ENCODE measurements at places on chromosomes 5 and 9.

GRCh38 chr5:161009194-161009593, 157.2 kb upstream of the ATP10B start:
- no peak for DNase-seq

DNA sequence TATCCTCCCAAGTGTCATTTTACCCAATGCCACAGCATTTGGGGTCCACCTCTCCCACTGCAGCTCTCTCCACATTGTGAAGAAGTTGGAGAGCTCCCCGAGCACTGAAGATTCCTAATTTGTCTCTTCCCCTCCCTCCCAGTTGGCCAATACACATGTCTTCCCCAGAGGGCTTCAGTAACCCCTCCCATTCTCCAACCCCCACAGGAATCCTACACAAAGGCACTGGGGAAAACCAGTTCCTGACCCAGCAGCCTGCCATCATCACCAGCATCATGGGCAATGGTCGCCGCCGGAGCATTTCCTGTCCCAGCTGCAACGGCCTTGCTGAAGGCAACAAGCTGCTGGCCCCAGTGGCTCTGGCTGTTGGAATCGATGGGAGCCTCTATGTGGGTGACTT, 87.3 kb upstream of the WWC1 start:
- DNase-seq, result no peak

DNA sequence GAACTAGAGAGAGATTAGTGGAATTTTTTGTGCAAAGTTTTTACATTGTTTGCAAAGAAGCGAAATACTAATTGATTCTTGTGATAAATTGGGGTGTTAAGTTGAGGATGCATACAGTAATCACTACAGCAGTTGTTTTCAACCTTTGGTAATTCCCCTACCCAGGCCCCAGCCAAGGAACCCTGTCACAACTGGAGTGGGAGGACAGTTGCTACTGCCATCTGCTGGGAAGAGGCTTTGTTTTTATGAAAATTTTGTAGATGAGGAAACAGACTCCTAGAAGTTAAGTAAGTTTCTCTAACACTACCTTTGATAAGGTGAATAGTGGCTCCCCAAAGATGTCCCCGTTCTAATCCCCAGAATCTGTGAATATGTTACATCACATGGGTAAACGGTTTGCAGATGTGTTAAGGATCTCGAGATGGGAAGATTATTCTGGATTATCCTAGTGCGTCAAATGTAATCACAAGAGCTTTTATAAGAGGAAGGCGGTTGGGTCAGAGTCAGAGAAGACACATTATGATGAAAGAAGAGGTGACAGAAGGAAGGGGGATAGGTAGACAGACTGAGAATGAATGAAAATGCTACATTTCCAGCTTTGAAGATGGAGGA, 34.0 kb upstream of the PPP1R2B start:
- peak; percentile 11 for DNase-seq

DNA sequence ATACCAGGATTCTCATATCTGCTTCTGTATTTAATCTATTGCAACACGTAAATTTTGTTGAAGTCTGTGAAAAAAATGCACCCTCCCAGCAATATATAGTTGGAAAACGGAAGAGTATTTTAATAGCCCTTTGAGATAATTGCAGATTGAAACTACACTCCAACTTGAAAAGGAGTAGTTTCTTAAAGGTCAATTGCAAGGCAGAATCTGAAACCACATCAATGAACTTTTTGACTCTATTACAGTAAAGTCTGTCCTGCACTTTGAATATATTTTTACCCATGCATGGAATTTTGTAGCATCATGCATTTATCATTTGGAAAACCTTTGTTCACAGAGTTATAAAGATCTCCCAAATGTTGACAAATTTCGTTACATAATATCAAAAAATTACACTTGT, 311.6 kb upstream of the NREP start:
- DNase-seq, result no peak

GRCh38 chr5:22611327-22611726, 241.8 kb downstream of the CDH12 start:
- DNase-seq, result no peak

- DNase-seq, result no peak
Observed at GRCh38 chr5:69000216-69000919, 93.4 kb upstream of the SLC30A5 start.

- no peak for DNase-seq
Observed at GRCh38 chr5:8418049-8418426, 549.1 kb downstream of the MTRR start.

- no peak for DNase-seq
Observed at GRCh38 chr9:90988318-90988717, 186.7 kb downstream of the SYK start.

DNA sequence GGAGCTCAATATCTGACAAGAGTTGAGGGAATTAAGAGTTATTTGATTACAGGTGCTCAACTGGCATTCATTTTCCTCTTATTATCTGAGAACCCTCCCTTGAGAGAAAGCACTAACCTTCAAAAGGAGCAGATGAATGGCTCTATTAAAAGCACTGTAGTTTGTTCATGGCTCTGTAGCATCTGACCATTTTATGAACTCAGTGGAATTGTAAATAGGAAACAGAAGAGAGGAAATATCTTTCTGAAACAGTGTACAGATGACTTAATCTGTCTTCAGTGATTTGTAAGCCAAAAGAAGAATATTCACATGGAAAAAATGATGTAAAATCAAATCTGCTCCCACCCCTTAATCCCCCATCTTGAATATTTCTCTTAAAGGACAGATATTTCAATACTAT, 810.4 kb upstream of the GRAMD2B start:
- no peak for DNase-seq

DNA sequence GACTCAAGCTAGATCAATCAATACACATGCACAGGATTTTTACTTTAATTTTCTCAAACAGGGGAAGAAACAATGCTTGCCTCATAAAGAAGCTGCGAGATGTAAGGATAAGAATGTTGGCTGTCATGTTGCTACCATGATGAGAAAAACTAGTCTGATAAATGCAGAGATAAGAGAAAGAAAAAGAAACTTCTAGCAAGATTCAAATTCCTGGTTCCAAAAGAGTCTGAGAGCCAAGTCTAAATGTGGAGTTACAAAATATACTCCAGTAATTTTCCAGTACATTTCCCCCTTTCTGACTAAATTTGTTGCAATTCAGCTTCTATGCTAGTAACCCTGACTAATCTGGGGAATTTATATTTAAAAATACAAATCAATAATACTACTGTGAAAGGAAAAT, 10.4 kb upstream of the ANXA1 start:
- DNase-seq, result no peak

GRCh38 chr5:28014779-28015178, 976.4 kb upstream of the CDH9 start:
- DNase-seq, result no peak

- DNase-seq, result no peak
Observed at GRCh38 chr5:84306601-84307000, 78.1 kb downstream of the EDIL3 start.

DNA sequence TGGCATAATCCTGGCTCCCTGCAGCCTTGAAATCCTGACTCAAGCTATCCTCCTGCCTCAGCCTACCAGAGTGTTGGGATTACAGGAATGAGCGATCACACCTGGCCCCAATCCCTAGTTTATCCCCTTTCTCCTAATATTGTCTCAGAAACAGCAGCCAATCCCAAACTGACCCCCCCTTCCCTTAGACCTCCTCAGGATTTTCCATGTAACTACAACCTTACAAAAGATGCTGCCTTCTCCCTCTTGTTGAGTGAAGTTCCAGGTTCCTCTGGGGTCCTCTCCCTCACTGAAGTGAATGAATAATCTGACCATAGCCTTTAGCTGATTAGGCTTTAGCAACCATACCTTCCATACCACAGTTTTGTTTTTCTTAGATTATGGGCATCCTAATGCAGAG, 25.9 kb upstream of the MSANTD3 start:
- no peak for DNase-seq

DNA sequence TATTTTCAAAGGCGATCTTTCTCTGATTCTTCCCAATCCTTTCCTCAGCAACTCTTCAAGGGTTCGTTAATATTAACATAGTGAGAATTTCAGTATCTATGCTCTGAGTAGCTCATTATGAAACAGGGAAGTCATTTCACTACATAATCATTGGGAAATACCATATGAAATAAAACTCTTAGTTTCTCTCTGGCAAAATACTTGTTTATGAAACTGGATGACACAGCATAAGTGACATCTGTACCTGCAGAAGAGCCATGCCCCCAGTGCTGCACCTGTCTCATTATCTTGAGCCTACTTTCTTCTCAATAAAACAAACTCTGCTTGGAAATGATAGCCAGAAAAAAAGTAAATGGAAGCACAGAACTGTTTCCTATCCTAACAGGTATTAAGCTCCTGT, 33.8 kb upstream of the OTULIN start:
- DNase-seq, result no peak

GRCh38 chr9:37468620-37469019, 3.4 kb upstream of the ZBTB5 start:
- no peak for DNase-seq

DNA sequence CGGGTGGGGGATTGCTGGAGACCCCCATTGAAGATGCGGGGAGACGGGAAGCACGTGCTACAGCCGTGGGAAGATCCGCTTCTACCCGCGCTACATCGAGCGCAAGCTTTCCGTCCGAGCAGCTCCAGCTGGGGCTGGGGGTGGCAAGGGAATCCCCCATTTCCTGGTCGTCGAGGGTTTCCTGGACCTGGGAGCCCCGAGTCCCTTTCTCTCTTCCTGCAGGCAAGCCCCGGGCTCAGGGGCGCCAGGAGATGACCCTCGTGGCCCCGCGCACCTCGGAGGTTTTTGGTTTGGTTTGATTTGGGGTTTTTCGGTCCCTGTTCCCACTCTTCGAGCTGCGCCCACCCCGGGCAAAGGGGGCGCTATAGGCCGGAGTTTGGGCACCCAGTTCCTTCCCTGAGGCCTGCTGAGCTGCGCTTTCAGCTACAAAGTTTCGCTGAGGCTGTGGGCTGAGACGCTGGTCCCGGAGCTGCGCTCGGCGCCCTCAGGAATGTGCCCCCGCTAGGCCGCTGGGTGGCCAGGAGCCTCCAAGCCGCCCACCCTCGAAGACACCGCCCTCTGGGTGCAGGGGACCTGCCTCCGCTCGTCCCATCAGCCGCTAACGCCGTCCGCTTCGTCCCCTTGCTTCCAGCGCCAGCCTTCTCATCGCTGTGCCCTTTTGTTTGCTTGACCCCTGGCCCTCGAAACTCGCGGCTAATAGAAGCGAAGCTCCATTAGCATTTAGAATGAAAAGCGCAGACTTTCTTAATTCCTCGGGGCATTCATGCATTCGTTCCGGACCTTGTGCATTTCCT, 2.9 kb downstream of the NR4A3 start:
- no peak for DNase-seq

DNA sequence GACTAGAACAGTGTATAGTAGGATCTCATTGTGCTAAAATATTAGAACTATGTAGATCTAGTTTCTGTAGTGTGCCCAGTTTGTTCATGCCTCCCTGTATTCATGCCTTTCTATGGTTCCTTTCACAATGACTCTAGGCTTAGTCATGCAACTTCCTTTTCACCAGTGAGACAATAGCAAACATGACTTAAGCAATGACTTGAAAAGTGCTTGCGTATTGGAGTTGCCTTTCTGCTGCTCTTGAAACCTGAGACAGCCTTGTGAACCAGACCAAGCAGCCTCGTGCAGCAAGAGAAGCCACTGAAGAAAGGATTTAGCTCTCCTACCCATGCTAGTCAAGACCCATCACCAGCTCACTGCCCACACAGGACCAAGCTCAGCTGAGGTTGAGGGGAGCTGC, 294.5 kb upstream of the TAS2R1 start:
- peak; percentile 73 for DNase-seq

DNA sequence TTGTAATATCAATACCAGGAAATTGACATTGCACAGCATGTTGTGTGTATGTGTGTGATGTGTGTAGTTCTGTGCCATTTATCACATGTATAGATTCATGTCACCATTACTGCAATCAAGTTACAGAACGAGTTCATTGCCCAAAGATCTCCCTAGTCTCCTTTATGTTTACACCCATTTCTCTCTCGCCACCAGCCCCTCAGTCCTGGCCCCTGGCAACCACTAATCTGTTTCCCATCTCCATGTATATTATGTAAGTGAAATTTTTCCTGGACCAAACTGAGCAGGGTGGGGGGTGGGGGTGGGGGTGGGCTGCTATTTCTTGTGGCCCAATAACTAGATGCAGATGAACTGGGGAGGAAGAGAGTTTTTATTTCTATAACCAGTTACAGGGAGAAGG, 11.5 kb upstream of the S1PR3 start:
- no peak for DNase-seq

GRCh38 chr9:95742821-95743220, 132.7 kb upstream of the ERCC6L2 start:
- no peak for DNase-seq

- DNase-seq, result no peak
Observed at GRCh38 chr9:126515001-126515872, 98.5 kb upstream of the LMX1B start.

DNA sequence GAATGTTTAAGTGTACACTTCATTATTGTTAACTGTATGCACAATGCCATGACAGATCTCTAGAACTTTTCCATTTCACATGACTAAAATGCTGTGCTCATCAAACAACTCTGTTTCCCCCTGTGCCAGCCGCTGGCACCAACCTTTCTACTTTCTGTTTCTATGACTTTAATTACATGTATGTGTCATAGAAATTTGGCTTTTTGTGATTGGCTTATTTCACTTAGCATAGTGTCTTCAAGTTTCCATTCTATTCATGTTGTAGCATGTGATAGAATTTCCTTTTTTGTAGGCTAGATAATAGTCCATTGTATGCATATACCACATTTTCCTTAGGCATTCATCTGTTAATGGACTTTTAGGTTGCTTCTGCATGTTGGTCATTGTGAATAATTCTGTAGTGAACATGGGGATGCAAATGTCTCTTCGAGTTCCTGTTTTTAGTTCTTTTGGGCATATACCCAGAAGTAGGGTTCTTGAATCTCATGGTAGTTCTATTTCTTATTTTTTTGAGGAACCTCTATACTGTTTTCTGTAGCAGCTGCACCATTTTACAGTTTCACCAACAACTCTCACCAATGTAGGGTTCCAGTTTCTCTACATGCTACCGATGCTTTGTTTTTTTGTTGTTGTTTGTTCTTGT, 184.4 kb upstream of the DMRT1 start:
- DNase-seq, result no peak

DNA sequence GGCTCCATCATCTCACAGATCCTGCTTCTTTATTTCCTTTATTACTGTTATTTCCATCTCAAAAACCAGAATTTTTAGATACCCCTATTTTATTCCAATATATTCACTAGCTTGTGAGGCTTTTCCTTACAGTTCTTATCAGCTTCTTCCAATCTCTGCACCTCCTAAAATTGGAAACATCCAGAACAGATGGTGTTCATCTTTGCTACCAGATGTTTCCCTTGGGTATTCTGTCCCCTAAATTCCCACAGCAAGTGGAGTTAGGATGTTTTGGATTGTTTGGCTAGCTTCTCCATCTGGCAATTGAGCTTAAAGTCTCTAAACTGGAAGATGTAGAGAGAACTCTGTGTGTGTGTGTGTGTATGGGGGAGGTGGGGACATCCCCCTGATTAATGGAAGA, 580.4 kb downstream of the DTWD2 start:
- peak; percentile 48 for DNase-seq

DNA sequence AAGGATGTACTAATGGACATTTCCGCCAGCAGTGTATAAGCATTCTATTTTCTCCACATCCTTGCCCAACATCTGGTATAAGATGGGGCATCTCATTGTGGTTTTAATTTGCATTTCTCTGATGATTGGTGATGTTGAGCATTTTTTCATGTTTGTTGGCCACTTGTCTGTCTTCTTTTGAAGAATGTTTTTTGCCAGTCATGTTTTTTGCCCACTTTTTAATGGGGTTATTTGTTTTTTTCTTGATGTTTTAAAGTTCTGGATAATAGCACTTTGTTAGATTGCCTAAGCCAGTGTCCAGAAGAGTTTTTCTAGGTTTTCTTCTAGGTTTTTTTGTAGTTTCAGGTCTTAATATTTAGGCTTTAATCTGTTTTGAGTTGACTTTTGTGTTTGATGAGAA, 31.7 kb downstream of the RAD23B start:
- DNase-seq, result no peak

All from fibroblast of skin of left biceps (primary cell).